ENCODE measurements at places on chromosomes 2 and 18.

GRCh38 chr2:70935468-70936164 lies at the start of gene ATP6V1B1:
Gene ATP6V1B1, plus strand, starts transcription at chr2:70935900. Its CDS starts 55 bp downstream, at chr2:70935955.
- DNase-seq = no peak

DNA sequence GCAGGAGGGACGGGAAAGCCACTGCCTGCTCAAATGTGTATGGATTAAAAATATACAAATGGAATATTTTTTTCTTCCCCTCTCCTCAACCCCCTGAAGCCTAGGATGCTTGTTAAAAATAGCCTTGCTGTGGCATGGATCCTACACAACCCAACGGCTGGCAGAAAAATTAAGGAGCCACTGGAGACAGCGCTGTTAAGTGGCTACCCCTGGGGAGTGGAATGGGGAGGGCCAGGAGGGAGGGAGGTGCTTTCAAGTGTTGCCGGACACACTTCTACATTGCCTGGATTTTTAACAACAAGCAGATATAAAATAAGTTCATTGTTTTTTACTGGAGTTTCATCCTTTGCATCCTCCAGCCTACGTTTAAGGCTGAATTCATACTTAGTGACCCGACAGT lies 66.6 kb downstream of the ZBTB7C start:
- no peak for DNase-seq

- no peak for DNase-seq
Measured at GRCh38 chr2:235613649-235614048, 119.8 kb downstream of the AGAP1 start.

- DNase-seq = no peak
Measured at GRCh38 chr18:51006061-51006818, 23.8 kb upstream of the SMAD4 start.

DNA sequence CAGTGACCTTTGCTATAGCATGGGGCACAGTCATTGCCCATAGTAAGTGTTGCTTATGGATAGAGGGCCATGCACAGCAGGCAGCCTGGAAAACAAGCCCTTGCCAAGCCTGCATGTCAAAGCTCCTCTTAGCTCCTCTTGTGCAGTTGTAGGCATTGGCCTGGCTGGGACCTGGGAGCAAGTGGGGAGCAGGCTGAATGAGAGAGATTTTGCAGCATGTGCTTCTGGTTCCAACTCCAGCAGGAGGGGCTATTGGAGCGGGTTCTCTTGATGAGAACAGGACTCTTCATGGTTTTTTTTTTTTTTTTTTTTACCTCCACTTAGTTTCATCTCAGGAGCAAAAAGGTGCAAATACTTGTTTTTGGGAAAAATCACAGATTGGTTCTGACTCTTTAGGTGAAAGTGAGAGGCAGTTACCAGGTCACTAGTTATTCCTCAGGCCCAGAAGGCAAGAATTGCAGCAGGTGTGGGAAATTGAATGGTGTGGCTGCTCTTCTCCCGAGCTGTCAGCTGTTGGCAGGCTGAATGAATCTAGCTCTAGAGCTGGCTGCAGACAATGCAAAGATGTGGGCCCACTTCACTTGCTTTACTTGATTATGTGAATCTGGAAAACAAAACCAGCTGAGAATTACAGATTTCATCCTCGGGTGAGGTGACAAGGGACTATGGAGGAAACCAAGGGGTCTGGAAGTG lies 95.9 kb downstream of the MAP4K4 start:
- DNase-seq = no peak

- no peak for DNase-seq
Measured at GRCh38 chr2:66445925-66446871, 11.3 kb downstream of the MEIS1 start.

GRCh38 chr18:76670564-76671288 lies 151.6 kb upstream of the ZNF236 start:
- DNase-seq = no peak

DNA sequence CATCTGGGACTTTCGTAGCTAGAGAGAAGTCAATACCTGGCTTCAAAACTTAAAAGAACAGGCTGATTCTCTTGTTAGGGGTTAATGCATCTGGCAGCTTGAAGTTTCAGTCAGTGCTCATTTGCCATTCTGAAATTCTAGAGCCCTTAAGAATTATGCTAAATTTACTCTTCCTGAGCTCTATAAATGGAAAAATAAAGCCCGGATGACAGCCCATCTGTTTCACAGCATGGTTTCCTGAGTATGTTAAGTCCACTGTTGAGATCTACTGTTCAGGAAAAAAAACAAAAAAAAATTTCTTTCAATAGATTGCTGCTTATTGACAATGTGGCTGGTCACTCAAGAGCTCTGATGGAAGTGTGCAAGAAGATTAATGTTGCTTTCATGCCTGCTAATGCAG lies 101.3 kb upstream of the RPE start:
- DNase-seq = no peak

- no peak for DNase-seq
Measured at GRCh38 chr2:33706410-33706809, 107.3 kb upstream of the FAM98A start.

DNA sequence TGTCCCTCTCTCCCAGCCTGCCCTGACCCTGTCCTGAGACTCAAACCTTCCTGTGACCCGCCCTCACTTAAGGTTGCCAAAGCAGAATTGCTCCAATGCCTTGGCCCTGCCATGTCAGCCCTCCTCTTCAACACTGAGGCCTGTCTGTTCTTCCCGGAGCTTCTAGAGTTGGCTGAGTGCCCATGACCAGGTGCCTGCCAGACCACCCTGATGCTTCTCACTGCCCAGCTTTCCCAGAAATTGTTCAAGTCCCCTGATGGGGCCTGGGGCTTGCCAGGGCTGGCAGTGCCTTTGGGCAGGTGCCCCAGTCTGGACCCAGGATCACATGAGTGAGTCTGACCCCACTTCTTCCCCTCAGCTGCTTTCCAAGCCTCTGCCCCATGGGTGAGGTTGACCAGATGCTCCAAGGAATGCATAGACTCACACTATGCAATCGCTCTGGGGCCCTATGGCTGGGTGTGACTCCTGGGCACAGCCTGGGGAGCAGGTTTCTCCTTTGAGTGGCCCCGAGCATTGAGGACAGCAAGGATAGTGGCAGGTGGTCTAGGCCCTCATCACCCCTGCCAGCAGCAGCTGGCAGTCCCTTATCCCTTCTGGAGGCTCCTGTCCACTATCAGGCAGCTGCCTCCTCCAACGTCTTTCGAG lies 3.1 kb upstream of the INPP5D start:
- DNase-seq = no peak

DNA sequence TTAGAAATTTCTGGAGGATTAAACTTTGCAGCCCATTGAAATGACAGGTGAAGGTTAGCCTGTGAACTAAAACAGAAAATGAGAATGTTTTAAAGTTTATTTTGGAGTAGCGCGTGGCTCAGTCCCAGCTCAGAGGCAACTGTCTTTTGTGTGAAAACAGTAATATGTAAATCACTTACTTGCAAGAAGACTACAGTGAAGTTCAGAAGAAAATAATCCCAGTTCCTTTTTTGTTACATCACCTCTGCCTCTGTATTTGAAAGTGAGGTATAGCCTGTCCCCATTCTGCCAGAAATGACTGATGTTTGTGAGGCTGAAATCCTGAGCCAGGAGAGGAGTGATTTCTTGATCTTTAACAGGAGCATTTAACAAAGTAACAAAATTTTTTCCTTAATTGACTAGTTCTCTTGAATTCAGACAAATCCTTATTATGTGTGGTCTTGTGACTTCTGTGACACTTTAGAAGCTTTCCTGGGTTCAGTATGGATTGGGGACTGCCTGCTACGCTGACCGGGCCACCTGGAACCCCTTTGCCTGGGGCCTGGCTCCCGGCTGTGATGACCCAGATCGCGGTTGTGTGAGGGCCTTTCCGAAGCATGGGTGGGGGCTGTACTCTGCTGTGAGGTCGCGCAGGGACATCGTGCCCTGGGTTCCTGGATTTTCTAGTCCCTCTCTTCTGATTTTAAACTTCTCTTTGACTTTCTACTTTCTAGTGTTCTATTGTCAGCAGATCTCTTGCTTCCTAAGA lies 24.3 kb downstream of the TRAPPC12 start:
- DNase-seq = no peak

DNA sequence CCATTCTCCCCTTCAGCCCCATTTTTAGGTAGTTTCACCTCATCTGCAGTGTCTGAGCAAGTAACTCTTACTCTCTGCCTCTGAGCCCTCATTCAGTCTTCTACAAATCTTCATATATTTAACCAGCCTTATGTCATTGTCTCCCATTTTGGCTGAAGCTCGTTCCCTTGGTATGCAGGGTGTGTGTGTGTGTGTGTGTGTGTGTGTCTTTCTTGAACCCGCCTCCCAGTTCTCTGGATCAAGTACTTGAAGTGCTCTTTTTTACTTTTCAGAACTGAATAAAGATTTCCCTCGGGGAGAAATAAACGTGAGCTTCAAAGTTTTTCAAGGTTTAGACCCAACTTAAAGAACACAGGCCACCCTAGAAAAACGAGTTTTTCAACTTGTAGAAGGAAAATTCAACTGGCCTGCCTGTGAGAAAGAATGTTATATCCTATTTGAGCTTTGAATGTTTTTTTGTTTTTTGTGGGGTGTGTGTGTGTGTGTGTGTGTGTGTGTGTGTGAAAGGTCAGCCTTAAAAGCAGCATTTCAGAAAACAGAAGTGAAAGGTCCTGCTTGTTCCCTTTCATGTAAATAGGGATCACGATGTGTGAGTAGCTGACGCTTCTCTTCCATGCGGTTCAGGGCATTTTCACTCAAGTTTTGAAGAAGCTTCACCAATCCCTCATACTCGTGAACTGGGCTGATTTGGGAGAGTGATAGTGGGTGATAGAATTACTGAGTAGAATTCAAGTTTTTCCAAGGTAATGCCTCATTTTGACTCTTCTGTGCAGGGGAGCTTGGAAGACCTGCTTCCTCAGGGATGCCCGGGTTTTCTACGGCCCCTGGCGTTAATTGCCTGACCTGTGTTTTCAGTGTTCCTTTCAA lies 50.6 kb upstream of the EML6 start:
- no peak for DNase-seq

- DNase-seq = no peak
Measured at GRCh38 chr2:69097148-69097610, 84.2 kb downstream of the ANTXR1 start.

- no peak for DNase-seq
Measured at GRCh38 chr2:109383505-109384307, 230.1 kb downstream of the SEPTIN10 start.

DNA sequence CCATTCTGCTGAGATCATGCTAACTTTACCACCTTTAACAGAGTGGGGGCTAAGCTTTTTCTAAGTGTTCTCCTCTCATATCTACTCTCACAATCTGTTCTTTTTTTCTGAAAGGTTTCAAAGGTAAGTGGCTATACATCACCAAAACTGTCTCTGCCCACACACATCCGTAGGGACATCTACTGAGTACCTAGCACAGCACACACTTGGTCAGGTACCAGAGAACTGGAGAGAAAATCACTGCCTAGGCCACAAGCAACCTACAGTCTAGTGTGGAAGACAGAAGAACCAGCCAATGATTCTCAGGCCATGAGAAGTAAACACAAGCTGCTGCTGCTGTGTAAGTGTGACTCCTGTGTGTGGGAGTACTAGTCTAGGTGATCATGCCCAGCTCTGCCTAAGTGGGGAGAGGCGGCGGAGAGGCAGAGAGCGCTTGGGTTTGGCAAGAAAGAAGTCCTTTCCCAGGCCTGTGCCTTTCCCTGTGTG lies 176.1 kb upstream of the ZFP36L2 start:
- DNase-seq = no peak

DNA sequence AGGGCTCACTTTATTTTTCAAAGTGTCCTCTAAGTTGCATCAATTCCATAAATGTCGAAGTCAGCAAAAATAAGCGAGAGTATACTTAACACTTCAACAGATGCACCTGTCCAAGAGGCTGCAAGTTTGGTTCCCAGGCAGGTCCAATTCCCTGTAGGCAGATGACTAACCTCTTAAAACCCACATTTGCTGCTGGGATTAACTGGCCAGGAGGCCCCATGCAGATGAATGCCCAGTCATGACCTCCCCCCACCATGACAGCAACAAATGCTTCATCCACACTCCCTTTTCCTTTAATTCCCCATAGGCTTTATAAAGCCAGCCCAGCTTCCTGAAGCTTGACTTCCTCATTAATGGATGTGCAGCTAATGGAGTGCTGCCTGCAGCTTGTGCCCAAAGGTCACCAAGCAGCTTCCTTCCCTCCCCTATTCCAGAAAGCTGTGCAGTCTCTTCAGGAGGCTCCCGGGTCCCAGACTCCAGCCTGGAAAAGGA lies 35.7 kb downstream of the REEP1 start:
- DNase-seq = no peak

All from activated CD4-positive, CD25-positive, alpha-beta regulatory T cell treated with anti-CD3 and anti-CD28 coated beads, Interleukin-2, amount 50 U/mL, for 16 hours (primary cell).